ENCODE measurements at places on chromosomes 7 and 10. TPM values are rescaled to one million over a fixed set of nuclear protein-coding genes. Genes with fewer than 3 reads are reported as not detected.

DNA sequence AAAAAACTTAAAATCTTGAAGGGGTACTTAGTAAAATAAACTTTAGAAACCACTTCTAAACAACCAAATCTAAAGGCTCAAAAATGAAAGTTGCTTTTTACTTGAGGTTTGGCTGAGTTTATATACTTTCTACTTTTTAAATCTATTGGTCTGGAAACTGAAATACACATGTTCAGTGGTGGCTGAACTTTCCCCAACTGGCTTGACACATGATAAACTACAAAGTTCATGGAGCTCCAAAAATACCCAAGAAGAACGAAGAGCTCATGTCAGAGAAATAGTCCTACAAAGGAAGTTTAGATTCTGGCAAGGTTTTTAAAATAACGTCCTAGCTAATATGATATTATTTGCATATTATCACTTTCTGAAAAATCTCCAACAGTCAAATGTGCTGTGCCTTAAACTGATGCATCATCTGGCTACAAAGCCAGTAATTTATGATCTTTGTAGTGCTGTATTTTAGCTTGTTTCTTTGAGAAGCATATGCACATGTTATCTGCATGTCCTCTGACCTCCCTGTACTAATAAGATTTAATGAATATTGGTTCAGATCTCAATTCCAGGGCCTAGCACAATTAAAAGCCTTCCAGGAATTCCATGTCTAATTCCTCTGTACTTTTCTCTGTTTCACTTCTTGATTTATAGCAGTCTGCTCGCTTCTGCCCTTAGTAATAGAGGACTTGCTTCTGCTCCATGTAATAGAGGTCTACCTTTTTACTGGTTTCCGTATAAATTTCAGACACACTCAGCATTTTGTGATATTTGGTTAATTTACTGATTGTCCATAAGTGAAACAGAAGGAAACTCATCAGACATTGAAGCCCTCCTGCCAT, 28.2 kb downstream of the SEMA3C start:
- DNase-seq = no peak

CCL24 gene
- total RNA-seq = not detected

DNA sequence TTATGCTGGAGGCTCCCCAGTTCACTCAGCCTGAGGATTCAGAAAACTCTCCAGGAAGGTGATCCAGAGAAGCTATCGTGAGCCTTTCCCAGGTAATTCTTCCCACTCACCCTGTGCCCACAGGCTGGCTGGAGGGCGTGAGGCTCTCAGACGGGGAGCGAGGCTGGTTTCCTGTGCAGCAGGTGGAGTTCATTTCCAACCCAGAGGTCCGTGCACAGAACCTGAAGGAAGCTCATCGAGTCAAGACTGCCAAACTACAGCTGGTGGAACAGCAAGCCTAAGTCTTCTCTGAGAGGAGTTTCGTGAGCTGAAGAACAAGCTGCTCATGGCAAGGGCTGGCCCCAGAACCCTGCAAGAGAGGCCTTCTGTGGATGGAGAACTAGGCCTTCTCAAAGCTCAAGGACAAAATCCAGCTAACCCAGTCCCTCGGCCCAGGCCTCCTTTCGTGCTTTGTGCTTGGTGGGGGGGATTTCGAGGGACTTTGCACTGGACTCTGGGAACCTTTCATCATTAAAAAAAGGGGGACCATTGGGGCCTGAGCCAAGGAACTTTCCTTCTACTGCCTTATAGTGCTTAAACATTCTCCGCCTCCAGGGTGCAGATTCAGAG, 23.6 kb downstream of the NOBOX start:
- DNase-seq = no peak

FAM25A gene
- total RNA-seq = not detected

DNA sequence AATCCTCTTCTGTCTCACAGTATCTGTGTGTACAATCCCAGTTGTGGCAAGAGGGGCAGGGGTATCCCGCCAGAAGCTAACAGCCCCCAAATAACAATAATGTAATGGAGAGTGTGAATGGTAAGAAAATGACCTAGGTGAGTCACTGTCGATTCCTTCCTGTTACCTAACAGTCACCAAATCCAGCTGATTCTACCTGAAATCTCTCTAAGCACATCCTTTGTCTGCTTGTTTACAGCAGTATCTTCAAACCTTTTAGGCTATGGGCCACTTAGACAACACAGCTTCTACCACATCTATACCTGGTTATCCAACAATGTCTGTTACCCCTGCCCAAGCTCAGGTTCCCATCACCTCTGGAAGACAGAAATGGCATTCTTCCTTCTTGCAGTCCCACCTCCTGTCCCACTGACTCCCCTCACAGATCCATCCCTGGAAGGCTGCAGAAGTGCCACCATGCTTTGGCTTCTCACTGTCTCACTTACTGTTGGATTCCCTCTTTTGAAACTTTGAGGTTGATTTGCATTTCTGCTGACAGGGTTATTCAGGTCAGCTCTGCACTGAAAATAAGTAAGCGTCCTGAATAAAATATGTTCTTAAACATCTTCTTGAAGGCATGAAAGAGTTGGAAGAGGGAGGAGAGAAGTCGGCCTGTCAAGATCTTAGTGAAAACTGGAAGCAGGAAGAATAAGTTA, 13.1 kb downstream of the PIP4K2A start:
- DNase-seq = no peak

LIPM gene
- total RNA-seq = not detected

DNA sequence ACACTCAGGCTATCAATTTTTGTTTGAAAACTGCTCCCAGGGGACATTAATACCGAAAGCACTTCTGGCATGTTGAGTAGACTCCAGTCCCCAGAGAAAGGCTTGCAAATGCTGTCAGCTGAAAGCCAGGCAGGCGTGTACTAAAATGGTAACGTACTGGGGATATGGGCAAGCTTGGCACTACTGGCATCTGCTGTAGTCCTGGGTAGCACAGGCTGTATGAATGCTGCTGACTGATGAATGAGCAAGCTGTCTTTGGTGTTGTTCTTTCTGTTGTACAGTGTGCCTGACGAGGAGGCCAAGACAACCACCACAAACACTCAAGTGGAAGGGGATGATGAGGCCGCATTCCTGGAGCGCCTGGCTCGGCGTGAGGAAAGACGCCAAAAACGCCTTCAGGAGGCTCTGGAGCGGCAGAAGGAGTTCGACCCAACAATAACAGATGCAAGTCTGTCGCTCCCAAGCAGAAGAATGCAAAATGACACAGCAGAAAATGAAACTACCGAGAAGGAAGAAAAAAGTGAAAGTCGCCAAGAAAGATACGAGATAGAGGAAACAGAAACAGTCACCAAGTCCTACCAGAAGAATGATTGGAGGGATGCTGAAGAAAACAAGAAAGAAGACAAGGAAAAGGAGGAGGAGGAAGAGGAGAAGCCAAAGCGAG, 53.5 kb upstream of the AGBL3 start:
- DNase-seq = no peak

DNA sequence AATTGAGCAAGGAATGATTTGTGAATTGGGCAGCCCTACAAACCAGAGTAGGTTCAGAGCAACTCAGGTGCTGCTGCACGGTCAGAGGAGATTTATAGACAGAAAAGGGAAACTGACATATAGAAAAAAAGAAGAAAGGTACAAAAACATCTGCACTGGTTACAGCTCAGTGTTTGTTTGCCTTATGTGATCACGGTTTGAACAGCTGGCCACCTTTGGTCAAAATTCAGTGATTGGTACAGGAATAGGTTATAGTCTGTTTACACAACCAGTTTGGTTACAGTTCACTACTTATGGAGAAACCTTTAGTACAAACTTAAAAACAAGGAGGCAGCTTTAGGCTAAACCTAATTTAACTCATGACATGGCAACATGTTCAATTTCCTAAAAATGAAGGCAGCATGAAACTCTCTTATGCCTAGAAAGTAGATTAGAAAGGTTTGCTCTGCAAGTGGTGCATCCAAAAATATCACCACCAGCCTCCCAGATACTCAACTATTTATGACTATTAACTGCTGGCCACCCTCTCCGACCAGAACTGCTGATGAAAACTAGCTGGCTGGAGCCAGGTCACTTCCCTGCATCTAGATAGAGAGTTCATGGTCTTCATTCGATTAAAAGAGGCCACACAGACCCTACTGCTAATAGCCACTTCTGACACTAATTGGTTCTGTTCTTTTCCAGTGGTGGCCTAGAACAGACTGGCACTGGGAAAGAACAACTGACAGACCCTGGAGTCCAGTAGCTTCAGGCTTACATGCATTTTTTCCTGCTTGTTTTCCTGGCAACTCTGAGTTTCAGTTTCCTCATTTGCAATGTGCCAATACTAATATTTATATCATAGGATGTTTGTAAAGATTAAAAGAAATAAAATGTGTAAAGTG, 548.0 kb downstream of the CCSER2 start:
- DNase-seq = no peak

DNA sequence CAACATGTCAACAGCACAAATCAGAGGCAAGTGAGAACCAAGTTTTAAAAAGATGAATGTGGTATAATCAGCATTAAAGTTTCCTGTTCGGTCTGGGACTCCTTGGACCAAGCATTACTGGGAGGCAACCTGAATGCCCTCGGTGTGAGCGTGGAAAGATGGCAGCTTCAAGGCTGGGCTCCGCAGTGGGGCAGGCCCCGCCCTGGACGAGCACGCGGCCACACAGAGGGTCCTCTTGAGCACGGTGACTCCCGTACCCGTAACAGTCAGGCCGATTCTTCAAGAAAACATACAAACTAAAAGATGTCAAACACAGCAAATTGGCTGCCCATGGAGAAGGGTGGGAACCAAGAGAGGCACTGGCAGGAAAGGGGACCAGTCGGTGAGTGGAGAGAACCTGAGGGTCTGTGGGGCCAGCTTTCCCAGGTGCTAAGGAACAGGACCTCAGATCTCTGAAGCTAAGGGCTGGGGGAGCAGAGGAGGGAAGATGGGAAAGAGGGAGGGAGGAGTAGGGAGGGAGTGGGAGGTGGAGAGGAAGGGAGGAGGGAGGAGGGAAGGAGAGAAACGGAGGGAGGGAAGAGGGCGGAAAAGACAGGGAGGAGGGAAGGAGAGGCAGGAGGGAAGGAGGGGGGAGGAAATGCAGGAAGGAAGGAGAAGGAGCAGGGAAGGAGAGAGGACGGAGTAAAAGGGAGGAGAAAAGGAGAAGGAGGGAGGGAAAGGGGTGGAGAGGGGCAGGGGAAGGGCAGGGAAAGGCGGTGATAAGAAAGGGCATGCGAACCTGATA, 71.2 kb upstream of the FAM20C start:
- DNase-seq = no peak

- no peak for DNase-seq
Measured at GRCh38 chr10:62456611-62457101, 82.5 kb downstream of the ZNF365 start.

DNA sequence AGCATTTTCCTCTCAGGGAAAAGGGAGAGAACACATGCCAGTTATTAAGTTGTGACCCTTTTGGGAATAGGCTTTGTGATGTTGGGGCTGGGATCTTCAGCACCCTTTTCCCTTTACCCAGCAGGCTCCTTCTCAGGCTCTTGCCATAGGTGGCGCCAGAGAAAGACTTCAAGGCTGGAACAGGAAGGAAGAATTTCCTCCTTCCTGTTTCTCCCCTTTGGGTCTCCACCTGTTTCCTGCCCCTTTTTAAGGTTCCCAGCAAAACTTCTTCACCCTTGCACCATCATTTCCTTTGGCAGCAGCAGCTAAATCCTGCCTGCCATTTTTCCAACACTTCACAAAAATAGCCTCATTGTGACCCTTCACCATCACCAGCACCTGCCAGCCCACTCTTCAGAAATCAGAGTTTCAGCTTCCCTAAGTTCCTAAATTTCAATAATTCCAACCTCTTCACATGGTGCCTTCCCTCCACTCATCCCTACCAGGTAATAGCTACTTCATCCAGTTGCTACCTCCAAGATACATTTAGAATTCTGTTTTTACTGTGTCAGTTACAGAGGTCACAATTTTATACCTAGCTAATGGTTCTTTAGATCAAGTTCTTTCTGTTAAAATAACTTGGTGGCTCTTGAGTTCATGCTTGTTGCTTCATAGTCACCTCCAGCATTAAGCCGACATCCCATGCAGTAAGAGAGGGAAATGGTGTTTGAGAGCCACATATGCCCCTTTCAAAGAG, 22.4 kb upstream of the FOXK1 start:
- DNase-seq = no peak

WNT16 gene
- not detected for total RNA-seq

- DNase-seq = no peak
Measured at GRCh38 chr7:50589364-50589763, 24.2 kb upstream of the DDC start.

- no peak for DNase-seq
Measured at GRCh38 chr10:43689618-43689954, 40.9 kb upstream of the ZNF32 start.

RAB19 gene
- 3.6 TPM for total RNA-seq

- DNase-seq = no peak
Measured at GRCh38 chr10:7281429-7281828, 129.4 kb downstream of the SFMBT2 start.

DNA sequence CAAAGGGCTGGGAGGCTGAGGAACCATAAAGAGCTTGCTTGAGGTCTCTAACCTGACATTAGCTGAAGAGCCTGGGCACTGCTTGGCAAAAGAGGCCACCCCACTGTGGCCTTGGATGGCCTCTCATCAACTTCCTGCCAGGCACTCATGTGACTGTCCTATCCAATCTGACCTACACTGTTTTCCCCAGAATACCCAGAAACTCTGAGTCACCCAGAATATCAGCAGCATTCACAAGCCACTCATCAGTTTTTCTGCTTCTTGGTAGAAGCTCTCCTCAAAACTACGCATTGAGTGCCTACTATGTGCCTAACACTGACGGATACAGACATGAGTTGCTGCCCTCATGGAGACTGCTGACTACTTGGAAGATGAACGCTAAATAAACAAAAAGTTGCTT, 4.1 kb upstream of the NT5C2 start:
- peak; percentile 69 for DNase-seq

DNA sequence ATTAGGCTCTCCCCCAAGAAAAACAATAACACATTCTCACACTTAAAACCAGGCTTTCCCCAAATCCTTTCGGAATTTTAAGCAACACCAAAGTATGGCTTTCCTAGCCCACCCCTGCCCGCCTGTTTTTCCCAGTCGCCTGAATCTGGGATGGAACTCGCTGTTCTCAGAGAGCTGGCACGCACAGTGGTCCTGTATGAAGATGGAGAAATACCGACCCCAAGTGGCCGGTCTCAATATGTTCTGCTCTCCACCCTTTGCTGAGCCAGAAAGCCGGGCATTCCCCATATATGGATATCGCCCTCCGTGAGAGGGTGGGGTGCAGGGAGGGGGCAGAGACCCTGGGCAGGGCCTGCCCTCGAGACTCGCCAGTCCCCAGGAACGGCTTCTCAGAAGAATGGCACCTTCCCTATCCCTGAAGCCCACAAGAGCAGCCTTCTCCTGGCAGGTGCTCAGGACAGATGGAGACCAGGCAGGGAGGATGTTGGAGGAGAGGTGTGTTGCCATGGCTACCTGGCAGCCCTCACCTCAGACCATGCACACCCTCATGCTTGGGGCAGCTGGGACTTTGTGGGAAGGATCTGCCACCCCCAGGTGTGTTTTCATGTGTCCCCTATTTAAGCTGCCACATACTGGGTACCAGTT, 3.4 kb downstream of the TACR2 start:
- DNase-seq = no peak
